ENCODE measurements at places on chromosomes 1 and 21. TPM values are rescaled to one million over a fixed set of nuclear protein-coding genes. Genes with fewer than 3 reads are reported as not detected.
A peak's percentile ranks its signal among the peaks of the same experiment; 100 is the strongest.

The OR2T33 gene
- total RNA-seq, result not detected

The MROH7 gene
- 1.8 TPM for total RNA-seq

The COL24A1 gene
- 0.30 TPM for total RNA-seq

The RNU1-3 gene
- total RNA-seq, result under 0.01 TPM

- H3K36me3 ChIP-seq, result no peaks in the 10 kb centered on the region
- DNase-seq, result peak; percentile 50
- H3K4me3 ChIP-seq, result no peak overlapping the region
- no peaks in the 10 kb centered on the region for H3K4me1 ChIP-seq
Measured at GRCh38 chr1:22328331-22329147, 123.1 kb upstream of the ZBTB40 start.

- no peak overlapping the region for H3K27ac ChIP-seq
- H3K4me1 ChIP-seq, result no peaks in the 10 kb centered on the region
- no peak overlapping the region for H3K4me3 ChIP-seq
- H3K36me3 ChIP-seq, result no peaks in the 10 kb centered on the region
Measured at GRCh38 chr1:183493540-183494245, 21.4 kb downstream of the SMG7 start.

DNA sequence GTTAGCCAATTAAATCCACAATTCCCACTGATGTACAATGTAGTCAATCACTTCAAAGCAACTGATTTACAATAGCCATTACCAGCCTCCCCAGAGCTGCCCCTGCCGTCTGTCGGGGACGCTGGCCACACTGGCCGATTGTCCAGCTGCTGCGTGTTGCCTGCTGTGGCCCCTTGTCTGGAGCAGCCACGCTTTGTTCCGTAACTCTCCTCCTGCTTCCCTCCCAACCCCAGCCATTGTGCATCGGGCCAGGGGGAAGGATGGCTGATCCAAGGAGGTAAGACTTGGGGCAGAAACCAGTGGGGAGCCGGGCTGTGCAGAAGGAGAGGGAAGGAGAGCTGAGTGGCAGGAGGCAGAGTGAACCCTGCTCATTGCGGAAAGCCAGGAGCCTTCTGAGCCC is 83.6 kb upstream of the LYST start:
- no peak for DNase-seq
- no peak overlapping the region for H3K4me3 ChIP-seq
- H3K4me1 ChIP-seq, result peaks cover 34% of the 10 kb centered on the region
- H3K27me3 ChIP-seq, result no peaks in the 10 kb centered on the region
- no peak overlapping the region for H3K27ac ChIP-seq
- no peaks in the 10 kb centered on the region for H3K36me3 ChIP-seq

DNA sequence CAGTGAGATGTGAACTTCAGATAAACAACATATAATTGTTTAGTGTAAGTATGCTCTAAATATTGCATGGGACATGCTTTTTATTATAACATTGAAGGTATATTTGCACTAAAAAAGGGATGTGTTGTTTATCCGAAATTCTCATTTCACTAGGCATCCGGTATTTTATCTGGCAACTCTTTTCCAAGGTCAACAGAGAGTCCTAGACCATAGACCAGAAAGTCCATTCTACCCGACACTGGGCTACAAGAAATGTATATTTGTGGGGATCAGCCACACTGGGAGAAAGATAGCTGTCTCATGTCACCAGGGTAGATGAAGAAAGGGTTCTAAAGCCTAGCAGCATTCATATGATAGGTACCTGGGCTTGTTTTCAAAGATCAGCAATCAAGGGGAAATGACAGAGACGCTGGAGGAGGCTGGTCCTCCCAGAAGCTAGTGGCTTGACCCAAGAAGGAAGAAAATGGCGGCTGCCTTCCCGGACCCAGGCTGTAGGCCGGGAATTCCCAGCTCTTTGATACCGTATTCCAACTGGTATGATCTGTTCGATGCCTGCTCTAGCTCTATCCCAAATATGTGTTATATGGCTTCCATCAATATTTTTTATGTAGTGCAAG is 161.1 kb upstream of the IRF2BP2 start:
- H3K4me3 ChIP-seq, result no peak overlapping the region
- no peaks in the 10 kb centered on the region for H3K27me3 ChIP-seq
- peaks cover 31% of the 10 kb centered on the region for H3K4me1 ChIP-seq
- no peak overlapping the region for H3K27ac ChIP-seq
- no peak for DNase-seq

- no peaks in the 10 kb centered on the region for H3K27me3 ChIP-seq
- peaks cover 6% of the 10 kb centered on the region for H3K4me1 ChIP-seq
- H3K4me3 ChIP-seq, result no peak overlapping the region
- H3K36me3 ChIP-seq, result no peaks in the 10 kb centered on the region
- H3K27ac ChIP-seq, result no peak overlapping the region
- no peak for DNase-seq
Measured at GRCh38 chr1:113429461-113430153, 39.3 kb downstream of the MAGI3 start.

- H3K4me1 ChIP-seq, result no peaks in the 10 kb centered on the region
- H3K4me3 ChIP-seq, result no peak overlapping the region
- DNase-seq, result no peak
- no peak overlapping the region for H3K27ac ChIP-seq
Measured at GRCh38 chr21:27134516-27134915, 167.6 kb upstream of the ADAMTS5 start.

DNA sequence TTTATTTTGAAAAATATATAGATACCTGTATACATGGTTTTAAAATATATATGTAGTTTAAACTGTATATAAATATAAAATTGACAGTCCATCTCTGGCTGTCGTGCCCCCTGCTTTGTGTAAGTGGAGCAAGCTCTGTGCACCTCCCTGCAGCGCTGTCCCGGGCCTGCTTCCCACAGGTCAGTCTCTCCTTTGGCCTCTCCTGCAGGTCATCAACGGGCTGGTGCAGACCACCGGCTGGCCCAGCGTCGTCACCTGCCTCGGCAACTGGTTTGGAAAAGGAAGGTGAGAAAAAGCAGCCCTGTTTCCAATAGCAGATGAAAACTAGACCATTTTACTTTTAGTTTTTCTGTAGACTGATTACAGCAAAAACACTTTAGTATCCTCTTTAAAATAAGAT is 28.5 kb downstream of the SLC37A1 start:
- H3K27ac ChIP-seq, result no peak overlapping the region
- H3K36me3 ChIP-seq, result peaks cover 56% of the 10 kb centered on the region
- no peak for DNase-seq
- no peak overlapping the region for H3K4me3 ChIP-seq
- H3K4me1 ChIP-seq, result no peaks in the 10 kb centered on the region

- peaks cover 3% of the 10 kb centered on the region for H3K4me1 ChIP-seq
- H3K27ac ChIP-seq, result no peak overlapping the region
- DNase-seq, result no peak
- H3K4me3 ChIP-seq, result no peak overlapping the region
Measured at GRCh38 chr1:230937371-230937770, 41.3 kb downstream of the TTC13 start.

DNA sequence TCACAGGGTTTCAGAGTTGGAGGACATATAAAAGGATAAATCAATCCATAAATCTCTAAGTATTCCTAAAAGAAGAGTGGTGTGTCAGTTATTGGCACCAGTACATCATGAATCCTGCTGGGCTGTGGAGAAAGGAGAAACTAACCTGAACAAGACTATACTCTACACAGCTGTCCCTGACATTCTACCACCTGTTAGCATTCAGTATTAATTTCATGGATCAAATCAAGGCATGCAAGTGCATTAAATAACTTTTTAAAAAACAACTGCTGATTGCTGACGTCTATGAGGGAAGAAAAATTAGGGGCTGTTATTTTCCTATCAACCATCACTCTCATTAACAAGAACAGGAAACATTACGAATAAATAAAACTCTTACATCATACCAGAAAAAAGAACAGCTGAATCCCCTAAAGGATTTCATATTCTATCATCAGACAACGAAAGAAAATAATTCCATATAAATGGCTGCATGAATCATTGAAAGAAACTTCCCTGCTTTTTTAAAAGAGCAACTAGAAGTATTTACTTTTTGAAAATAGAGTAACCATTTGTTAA is 121.7 kb downstream of the ATF6 start:
- H3K27ac ChIP-seq, result no peak overlapping the region
- H3K4me3 ChIP-seq, result no peak overlapping the region
- peaks cover 18% of the 10 kb centered on the region for H3K36me3 ChIP-seq
- DNase-seq, result no peak

DNA sequence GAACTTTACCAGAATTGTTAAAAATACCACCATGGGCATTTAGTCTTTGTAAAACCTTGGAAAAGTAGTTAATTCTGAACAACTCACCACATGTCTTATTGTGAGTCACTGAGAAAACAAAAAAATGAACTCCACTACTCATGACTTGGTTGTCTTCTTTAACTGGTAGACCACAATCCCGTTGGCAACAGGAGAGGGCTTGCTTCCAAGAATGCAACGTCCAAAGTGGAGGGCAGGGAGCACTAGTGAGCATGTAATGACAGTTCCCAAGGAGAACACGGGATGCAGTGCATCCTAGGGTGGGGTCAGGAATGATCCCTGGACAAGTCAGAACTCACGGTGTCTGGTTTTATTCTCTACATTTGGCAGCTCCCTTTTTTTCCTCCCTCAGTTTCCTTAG is 15.2 kb upstream of the HMCN1 start:
- H3K27ac ChIP-seq, result no peak overlapping the region
- H3K36me3 ChIP-seq, result no peaks in the 10 kb centered on the region
- no peaks in the 10 kb centered on the region for H3K4me1 ChIP-seq
- no peak overlapping the region for H3K4me3 ChIP-seq
- H3K27me3 ChIP-seq, result no peaks in the 10 kb centered on the region

Measured in upper lobe of left lung (tissue), 6 donors.